Progenitor cell of endocrine pancreas (in vitro differentiated cells): ENCODE measurements at places on chromosomes 16 and 17. TPM values are rescaled to one million over a fixed set of nuclear protein-coding genes. Genes with fewer than 3 reads are reported as not detected.

The DNAI2 gene
- not detected in 2 replicates for total RNA-seq

The ITGA2B gene
- 1.2 and 2.6 TPM in 2 replicates for total RNA-seq

DNA sequence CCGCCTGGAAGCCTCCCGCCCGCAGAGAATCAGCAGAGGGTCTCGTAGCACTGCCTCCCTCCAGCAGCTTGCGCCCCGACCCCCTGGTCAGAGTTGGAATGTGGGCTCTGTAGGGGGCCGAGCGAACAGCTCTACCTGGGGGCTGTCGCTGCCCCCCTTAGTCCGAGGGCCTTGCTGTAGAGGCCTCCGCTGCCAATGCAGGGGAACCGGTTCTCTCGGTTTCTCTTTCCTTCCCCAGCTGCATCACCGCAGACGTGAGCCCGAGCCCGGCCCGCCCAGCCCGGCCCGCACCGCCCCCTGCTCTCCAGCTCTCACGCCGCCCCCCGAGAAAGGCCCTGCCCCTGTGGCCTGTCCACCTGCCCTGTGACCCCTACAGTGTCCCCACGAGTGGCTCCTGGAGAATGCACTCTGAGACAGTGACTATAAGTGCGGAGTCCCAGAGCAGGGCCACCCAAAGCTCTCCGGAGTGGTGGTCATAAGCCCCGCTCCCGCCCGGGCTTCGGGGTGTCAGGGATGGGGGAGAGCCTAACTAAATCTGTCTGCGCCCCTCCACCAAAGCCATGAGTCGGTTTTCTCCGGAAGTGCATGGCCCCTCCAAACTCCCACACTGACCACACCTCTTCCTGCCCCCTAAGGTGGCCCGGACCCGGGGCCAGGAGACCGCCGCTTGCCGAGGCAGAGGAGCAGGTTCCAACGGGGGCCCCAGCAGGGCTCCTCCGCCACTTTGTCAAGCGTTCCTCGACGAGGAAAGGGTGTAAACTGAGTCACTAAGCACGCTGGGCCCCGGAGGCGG lies 1.7 kb downstream of the ARHGAP27 start:
- DNase-seq: peak; percentile 46
- no peaks in the 10 kb centered on the region for H3K36me3 ChIP-seq
- H3K27ac ChIP-seq: peak overlapping the region; percentile 73
- H3K4me3 ChIP-seq: peak overlapping the region; percentile 71

- peaks cover 21% of the 10 kb centered on the region for H3K36me3 ChIP-seq
- no peak overlapping the region for H3K27ac ChIP-seq
- no peak overlapping the region for H3K4me3 ChIP-seq
- DNase-seq: no peak
- no peaks in the 10 kb centered on the region for H3K27me3 ChIP-seq
Measured at GRCh38 chr16:28983644-28984043, 1.2 kb upstream of the LAT start.

GRCh38 chr16:29858149-29858849 lies 4.7 kb downstream of the CDIPT start:
- peaks cover 9% of the 10 kb centered on the region for H3K4me1 ChIP-seq
- peaks cover 10% of the 10 kb centered on the region for H3K36me3 ChIP-seq
- H3K27me3 ChIP-seq: no peaks in the 10 kb centered on the region
- H3K4me3 ChIP-seq: no peak overlapping the region

DNA sequence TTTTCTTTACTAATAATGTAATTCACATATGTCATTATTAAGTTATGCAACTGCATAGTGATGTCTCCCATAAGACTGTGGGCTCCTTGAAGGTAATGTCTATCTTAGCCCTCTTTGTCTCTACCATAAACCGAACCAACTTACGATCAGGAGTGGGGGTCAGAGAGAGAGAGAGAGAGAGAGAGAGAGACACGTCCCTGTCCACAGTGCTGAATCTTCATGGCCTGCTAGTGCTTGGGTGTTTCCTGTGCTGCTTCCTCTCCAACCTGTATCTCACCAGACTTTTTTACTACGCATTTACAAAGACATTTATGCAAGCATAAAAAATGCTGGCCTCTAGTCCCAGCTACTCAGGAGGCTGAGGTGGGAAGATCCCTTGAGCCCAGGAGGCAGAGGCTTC lies 52.2 kb upstream of the HAPSTR1 start:
- H3K4me3 ChIP-seq: no peak overlapping the region
- H3K27me3 ChIP-seq: no peaks in the 10 kb centered on the region
- no peak overlapping the region for H3K27ac ChIP-seq
- no peak for DNase-seq
- H3K36me3 ChIP-seq: no peaks in the 10 kb centered on the region
- no peaks in the 10 kb centered on the region for H3K4me1 ChIP-seq

DNA sequence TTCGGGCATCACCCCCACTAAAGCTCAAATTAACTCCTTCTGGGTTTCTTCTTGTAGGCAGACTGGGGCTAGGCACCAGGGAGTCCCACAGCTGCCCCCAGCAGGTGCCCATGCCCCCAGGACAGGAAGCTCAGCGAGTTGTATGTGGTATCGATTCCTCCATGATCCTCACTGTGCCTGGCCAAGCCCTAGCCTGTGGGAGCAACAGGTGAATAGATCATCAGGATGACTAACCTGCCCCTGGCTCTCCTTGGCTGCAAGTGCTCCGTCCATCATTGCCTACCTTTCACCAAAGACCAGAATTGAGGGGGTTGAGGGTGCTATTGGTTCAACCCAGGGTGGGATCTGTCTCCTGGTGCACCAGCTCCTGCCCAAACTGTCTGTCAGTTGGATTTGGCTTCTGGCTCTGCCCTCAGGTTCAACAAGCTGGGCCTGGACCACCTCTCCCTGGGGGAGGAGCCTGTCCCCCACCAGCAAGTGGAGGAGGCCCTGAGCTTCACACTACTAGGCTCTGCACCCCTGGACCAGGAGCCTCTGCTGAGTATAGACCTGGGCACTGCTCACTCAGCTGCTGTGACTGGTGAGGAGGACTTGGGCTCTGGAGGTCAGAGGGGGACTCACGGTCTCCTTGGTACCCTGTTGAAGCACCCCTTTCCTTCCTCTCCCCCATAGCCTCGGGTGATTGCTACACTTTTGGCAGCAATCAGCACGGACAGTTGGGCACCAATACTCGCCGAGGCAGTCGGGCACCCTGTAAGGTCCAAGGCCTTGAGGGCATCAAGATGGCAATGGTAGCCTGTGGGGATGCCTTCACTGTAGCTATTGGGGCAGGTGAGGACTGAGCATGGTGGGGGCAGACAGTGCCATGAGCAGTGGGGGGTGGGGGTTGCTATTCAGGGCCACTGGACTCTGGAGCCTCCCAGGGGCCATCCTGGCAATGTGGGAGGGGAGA lies 3.1 kb upstream of the TRAF4 start:
- H3K36me3 ChIP-seq: peaks cover 7% of the 10 kb centered on the region
- peaks cover 3% of the 10 kb centered on the region for H3K4me1 ChIP-seq
- H3K4me3 ChIP-seq: no peak overlapping the region
- H3K27ac ChIP-seq: no peak overlapping the region

- peaks cover 34% of the 10 kb centered on the region for H3K27me3 ChIP-seq
- no peak overlapping the region for H3K4me3 ChIP-seq
- no peak overlapping the region for H3K27ac ChIP-seq
- DNase-seq: no peak
- no peaks in the 10 kb centered on the region for H3K4me1 ChIP-seq
Measured at GRCh38 chr16:49469930-49470451, 96.4 kb downstream of the C16orf78 start.

DNA sequence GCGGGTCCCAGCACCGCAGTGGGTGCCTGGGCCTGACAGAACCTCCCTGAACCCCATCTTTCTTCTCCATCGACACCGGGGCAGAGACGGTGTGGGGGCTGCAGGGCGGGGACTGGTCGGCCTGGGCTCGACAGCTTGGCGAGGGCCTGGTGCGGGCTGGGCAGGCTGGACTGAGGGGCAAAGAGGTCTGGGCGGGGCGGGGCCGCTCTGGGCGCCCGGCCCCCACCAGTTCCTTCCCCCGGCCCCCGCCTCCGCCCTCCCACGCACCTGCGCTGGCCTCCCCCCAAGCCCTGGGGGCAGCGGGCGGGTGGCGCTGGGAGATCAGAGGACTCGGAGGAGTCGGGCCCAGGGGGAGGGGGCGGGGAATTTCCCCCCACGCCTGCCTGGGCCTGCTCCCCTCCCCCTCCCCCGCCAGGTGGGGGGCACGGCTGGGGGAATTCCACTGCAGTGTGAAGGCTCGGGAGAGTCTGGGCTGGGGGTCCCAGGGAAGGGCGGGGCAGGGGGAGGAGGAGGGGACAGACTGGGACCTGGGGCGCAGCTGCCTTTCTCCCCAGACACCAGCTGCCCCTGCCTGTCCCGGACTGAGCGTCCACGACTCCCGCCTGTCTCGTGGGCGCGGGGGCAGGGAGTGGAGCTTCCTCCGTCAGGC lies 877 bp upstream of the KREMEN2 start:
- no peak overlapping the region for H3K27ac ChIP-seq
- peaks cover 40% of the 10 kb centered on the region for H3K27me3 ChIP-seq
- peaks cover 2% of the 10 kb centered on the region for H3K4me1 ChIP-seq
- no peaks in the 10 kb centered on the region for H3K36me3 ChIP-seq
- no peak for DNase-seq

- H3K27me3 ChIP-seq: no peaks in the 10 kb centered on the region
- H3K27ac ChIP-seq: no peak overlapping the region
- peaks cover 7% of the 10 kb centered on the region for H3K36me3 ChIP-seq
Measured at GRCh38 chr16:49523435-49524159, 150.0 kb downstream of the C16orf78 start.

GRCh38 chr17:51636291-51636690 lies 375.9 kb downstream of the UTP18 start:
- no peak for DNase-seq
- H3K27me3 ChIP-seq: no peaks in the 10 kb centered on the region
- no peak overlapping the region for H3K4me3 ChIP-seq
- H3K4me1 ChIP-seq: peaks cover 6% of the 10 kb centered on the region
- H3K27ac ChIP-seq: no peak overlapping the region
- peaks cover under 1% of the 10 kb centered on the region for H3K36me3 ChIP-seq

The ODAD4 gene
- 6.3 and 7.1 TPM in 2 replicates for total RNA-seq

- no peak for DNase-seq
- H3K4me1 ChIP-seq: no peaks in the 10 kb centered on the region
- no peak overlapping the region for H3K27ac ChIP-seq
- no peak overlapping the region for H3K4me3 ChIP-seq
Measured at GRCh38 chr16:67504031-67505021, 21.0 kb upstream of the AGRP start.

The CDH3 gene
- 107 and 110 TPM in 2 replicates for total RNA-seq

The CD300E gene
- not detected in 2 replicates for total RNA-seq

- H3K27ac ChIP-seq: no peak overlapping the region
- H3K4me3 ChIP-seq: no peak overlapping the region
- no peaks in the 10 kb centered on the region for H3K27me3 ChIP-seq
- peaks cover 11% of the 10 kb centered on the region for H3K36me3 ChIP-seq
- peaks cover 19% of the 10 kb centered on the region for H3K4me1 ChIP-seq
Measured at GRCh38 chr17:40291281-40291664, 3.6 kb downstream of the CDC6 start.

- H3K27me3 ChIP-seq: no peaks in the 10 kb centered on the region
- H3K4me1 ChIP-seq: peaks cover 17% of the 10 kb centered on the region
- H3K4me3 ChIP-seq: no peak overlapping the region
Measured at GRCh38 chr17:43456661-43457361, 27.0 kb upstream of the DHX8 start.
